ENCODE measurements at places on chromosomes 7 and 10.

DNA sequence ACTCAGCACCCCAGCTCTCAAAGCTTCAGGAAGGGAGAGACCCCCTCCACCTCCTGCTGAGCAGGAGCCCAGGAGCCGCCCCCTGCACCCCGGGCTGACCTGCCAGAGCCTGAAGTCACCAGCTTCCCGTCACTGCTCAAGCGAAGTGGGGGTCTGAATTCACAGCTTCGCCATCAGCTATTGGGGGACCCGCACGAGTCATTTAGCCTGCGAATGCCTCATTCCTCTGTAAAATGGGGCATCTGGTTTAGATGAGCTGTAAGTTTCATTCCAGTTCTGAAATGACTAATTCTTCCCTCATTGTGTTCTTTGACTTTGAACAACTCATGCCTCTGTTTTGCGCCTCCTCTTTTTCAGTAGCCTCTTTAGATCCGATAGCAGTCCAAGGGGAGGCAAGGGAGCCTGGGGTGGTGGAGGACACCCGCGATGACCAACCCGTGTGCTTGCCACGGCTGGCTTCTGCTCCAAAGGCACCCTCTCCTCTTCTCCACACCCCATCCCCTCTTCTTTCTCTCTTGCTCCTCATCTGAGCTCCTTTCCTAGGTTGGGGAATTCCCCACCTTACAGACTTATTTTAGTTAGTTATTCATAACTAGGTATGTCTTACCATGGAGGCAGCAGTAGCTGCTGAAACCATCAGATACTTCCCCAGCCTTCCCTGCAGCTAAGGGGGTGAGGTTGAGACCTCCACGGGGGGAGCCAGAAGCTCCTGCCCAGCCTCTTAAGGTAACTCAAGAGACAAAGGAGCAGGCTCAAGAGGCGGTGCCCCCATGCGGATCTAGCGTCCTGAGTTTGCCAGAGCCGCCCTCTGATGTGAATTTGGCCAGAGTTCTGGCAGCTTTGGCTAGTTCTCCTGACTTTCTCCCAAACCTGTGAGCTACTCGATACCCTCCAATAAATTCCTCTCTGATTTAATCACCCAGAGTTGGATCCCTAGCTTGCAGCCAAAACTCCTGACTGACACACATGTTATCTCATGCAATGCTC, 47.7 kb downstream of the RBM17 start:
- no peak for DNase-seq

DNA sequence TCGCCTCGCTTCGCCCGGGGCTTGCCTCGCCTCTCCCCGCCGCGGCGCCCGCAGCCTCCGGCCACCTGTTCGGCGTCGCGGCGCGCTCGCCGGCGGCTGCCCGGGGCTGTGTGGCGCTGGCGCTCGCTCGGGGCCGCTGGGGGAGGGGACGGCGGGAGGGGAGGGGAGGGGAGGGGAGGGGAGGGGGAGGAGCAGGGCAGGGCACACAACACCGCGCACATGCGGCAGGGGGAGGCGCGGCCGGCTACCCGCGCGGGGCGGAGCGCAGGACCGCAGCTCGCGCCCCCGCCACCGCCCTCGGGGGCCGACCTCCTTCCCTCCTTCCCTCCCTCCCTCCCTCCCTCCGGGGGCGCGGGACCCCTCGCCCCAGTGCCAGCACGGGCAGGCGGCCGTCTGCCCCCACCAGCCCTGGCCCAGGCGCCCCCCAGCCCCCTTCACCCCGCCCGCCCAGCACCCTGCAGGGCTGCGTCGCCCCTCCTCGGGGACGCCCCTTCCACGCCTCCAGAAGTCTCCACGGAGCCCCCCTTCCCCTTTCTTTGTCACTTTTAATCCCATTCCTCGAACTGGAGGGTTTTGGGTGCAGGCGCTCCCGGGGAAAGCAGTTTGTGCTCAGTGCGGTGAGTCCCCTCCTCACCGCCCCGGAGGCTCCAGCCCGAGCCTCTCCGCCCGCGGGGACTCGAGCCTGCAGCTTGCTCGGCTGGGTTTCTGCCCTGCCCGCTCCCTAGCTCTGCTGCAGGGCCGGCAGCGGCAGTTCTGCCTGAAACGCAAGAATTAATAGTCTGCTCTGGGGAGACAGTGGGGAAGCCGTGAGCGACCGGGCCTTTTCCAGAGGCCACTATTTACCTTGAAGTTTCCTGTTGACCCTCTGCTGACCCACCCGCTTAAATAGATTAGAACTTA, at the start of gene PARD3:
Gene PARD3 (minus strand): TSS at position 112 of the 900 bp plus-strand sequence. CDS start 301 bp downstream, outside the sequence.
- no peak for DNase-seq

DNA sequence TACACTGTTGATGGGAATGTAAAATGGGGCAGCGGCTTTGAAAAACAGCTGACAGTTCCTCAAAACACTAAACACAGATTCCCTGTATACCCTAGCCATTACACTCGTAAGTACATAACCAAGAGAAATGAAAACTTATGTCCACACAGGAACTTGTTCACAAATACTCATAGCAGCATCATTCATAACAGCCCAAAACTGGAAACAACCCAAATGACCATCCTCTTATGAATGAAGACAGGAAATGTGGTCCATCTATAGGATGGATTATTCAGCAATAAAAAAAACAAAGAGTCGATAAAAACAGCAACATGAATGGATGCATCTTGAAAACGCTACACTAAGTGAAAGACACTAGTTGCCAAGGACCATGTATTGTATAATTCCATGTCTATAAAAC, 23.7 kb downstream of the NMT2 start:
- DNase-seq, result no peak

- DNase-seq, result no peak
Measured at GRCh38 chr7:69719717-69720116, 121.4 kb downstream of the AUTS2 start.

GRCh38 chr7:28937103-28937502, 21.0 kb downstream of the TRIL start:
- no peak for DNase-seq

DNA sequence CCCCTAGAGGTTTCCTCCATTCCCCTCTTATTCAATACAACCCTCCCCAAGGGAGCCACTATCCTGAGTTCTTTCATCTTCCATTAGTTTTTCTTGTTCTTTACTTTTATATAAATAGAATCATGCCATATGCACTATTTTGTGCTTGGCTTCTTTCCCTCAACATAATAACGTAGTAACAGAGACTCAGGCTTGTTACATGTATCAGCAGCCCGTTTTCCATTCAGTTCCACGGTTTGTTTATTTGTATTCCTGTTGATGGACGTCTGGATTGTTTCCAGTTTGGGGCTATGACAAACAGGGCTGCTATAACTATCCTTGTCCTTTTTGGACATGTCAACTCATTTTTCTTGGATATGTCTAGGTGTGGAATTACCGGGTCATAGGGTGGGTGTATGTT, 264.4 kb upstream of the MKI67 start:
- no peak for DNase-seq

DNA sequence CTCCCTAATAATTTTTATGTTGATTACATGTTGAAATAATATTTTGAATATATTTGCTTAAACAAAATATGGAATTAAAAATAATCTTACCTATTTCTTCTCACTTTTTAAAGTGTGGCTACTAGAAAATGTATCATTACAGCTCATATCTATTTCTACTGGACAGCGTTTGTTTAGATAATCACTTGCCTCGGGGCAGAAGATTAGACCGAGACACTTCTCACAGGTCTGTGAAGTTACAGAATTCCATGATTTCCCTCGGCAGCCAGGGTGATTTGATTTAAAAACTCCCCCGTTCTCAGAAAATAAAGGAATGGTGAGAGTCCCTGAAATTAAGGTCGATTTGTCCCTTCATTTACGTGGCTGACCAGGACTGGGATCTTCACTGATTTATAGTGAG, 162.5 kb downstream of the DGKI start:
- no peak for DNase-seq

GRCh38 chr7:101890749-101891523, 73.5 kb downstream of the CUX1 start:
- no peak for DNase-seq

GRCh38 chr10:110221721-110222261, 14.4 kb downstream of the MXI1 start:
- peak; percentile 98 for DNase-seq

- DNase-seq, result no peak
Measured at GRCh38 chr7:30977222-30977621, 13.5 kb downstream of the GHRHR start.

All from hematopoietic multipotent progenitor cell treated with erythropoietin and hydrocortisone succinate and interleukin-3 and kit ligand, for 8 days (in vitro differentiated cells).